ENCODE measurements at places on chromosomes 1 and 21.

DNA sequence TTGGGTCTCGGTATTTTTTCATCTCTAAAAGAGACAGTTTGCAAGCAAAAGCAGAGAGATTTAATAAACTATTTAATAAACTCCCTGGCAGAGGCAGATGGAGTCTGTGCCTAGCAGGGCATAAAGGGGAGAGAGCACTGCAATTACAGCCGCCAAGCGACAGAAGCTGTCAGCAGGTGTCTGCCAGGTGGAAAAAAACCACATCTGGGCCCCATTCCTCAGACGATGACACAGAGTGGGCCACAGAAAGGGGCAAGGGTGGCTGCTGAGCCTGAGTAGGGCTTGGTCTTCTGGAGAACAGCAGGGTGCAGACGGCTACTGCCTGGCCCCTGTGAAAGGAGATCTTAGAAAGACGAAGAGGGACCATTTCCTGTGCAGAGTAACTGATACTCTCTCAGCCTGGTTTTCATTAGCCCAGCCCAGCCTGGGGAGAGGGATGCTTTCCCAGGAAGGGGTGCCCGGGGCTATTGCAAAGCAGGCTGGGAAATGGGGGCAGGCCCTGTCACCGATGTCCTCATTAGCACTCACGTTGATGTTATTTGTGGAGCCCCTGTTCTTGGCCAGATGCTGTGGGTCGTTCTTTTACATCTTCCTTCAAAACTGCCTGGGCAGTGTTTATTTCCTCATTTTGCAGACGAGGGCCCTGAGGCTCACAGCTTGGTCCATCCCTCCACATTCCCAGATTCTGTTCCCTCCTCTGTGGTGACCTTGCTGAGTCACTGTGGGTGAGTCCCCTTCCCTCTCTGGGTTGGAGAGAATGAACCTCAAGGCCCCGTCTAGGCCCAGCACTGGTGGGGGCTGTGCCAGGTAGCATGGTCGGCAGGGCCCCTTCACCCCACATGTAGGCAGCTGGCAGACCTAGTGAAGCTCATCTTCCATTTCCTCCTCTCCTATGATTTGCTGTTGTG lies 472.7 kb downstream of the PTPRU start:
- no peak for DNase-seq

GRCh38 chr21:37848721-37849490 lies 67.4 kb downstream of the KCNJ6 start:
- no peak for DNase-seq

- no peak for DNase-seq
These were observed 14.3 kb downstream of the PTAFR start for GRCh38 chr1:28162151-28162550.

- no peak for DNase-seq
These were observed 96.4 kb downstream of the RUNX1 start for GRCh38 chr21:34952701-34953100.

GRCh38 chr1:3669421-3669821 lies 17.1 kb downstream of the TP73 start:
- DNase-seq, result no peak

DNA sequence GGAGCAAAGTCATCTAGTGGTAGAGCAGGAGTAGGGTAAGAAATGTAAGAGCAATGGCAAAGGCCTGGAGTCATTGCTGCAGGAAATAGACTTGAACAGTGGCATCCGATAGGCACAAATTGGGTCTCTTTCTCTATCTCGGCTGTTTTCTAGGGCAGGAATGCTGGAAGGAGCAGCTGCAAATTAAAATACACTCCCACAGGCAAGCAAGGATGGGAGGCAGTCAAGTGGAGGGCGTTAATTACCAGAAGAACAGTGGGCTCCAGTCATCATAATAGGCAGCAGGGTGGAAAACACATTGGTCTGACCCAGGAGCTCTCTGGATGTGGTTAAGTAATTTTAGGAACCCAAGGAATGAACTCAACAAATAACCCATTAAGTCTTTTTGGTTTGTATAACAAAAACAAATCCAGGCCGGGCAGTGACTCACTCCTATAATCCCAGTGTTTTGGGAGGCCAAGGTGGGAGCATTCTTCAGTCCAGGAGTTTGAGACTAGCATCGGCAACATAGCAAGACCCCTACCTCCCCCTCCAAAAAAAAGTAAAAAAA lies 7.8 kb upstream of the TDRD5 start:
- no peak for DNase-seq

GRCh38 chr1:151418081-151418480 lies 18.7 kb downstream of the PSMB4 start:
- no peak for DNase-seq

DNA sequence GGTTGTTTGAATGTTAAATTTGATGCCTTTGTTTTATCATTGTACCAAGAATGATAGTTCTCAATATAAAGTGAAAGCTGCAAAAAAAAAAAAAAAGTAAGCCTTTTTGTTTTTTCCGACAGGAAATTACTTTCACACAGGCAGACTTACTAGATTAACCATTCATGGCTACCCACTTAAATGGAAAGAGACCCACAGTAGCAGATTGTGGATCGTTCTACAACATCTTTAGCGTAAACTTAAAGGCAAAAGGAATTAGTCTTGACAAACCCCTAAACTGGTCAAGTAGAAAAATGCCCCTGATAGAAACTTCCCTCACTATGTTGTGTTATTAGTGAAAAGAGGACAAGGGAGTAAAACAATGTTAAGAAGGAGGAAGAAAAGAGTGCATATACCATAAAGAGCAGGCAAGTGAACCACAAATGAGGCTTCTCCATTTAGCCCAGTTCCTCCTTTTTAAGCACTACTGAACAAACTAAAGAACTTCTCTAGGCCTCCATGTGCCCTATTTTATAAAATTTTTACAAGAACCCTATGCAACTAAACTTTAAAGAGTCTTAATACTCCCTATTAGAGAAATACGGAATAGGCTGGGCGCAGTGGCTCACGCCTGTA lies 1560.3 kb downstream of the MRPL39 start:
- no peak for DNase-seq

GRCh38 chr1:231393668-231394067 lies 28.4 kb downstream of the EGLN1 start:
- no peak for DNase-seq

- DNase-seq, result no peak
These were observed 7.1 kb upstream of the RGS18 start for GRCh38 chr1:192151176-192151575.
